Left renal cortex interstitium (tissue), 4 donors: ENCODE measurements at places on chromosomes 5 and 9. TPM values are rescaled to one million over a fixed set of nuclear protein-coding genes. Genes with fewer than 3 reads are reported as not detected.

DNA sequence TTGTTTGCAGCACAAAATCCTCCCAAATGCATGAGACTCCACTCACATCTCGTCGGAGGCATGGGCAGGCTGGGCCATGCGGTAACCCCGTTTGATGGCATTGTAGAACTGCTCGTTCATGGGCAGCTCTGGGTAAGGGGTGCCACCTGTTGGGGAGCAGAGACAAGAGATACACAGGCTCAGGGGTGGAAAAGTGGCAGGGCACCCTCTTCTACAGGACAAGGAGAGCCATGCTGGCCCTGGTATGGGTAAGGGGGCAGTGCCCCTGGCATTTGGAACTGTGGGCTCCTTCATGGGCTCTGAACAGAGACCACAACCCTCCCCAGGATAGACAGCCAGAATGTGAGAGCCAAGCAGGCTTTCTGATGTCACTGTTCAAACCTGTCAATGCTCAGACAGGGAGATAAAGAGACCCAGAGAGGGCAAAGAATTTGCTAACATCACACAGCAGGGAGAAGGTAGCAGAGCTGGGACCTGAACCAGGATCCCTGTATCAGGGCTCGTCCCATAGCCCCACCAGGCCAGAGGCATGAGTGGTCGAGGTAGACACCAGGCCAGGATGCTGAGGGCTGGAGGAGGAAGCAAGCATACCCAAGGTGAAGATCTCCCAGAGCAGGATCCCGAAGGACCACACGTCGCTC is 33.2 kb upstream of the CSF1R start:
- DNase-seq: no peak

The OR13C5 gene
- polyA plus RNA-seq: 0.21 TPM

GRCh38 chr5:168706655-168707069 is 127.5 kb upstream of the PANK3 start:
- DNase-seq: no peak

DNA sequence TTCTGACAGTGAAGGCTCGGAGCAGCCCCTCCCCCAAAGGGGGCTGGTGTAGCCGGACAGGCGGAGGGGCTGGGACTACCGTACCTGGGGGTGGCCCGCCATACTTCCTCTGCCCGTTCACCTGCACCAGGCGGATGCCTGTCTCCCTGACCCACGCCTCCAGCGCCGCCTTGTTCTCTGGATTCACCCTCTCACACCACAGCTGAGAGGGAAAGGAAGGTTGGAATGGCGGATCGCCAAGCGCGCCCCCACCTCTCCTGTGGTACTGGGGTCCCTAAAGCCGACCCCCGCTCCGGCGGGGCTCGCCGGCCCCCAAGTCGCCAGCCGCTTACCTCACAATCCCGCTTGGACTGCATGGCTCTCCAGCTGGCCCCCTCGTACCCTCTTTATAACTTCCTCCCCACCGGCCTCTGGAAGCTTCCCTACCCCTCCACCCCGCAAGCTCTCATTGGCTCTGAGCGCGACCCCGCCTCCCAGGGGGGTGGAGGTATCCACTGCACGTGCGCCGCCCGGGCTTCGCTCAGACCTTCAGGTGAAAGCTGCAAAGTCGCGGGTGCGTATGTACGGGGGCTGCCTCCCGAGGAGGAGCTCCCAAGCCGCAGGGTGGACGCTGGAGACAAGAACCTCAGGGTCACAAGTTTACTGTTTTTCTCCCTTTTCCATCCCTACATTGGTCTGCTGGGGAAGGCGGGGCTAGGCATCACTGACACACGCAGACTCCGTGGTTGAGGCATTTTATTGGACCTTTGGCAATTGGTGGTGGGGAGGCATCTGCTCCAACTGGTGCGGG is at the start of gene DND1:
Gene DND1 (minus strand): TSS at position 390 of the 790 bp plus-strand sequence. CDS start 34 bp downstream, at position 356.
- DNase-seq: no peak

The GPR151 gene
- polyA plus RNA-seq: not detected

DNA sequence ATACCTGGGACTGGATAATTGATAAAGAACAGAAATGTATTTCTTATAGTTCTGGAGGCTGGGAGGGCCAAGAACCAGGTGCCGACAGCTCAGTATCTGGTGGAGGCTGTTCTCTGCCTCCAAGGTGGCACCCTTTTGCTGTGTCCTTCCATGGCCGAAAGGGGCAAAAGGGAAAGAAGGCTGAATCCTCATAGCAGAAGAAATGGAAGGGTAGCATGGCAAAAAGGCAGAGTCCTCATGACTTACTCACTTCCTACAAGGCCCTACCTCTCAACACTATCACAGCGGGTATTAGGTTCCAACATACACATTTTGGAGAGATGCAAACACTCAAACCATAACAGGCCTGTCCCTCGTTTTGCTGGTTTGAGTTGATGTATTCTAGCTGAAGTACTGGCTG is 25.1 kb upstream of the MED10 start:
- no peak for DNase-seq

DNA sequence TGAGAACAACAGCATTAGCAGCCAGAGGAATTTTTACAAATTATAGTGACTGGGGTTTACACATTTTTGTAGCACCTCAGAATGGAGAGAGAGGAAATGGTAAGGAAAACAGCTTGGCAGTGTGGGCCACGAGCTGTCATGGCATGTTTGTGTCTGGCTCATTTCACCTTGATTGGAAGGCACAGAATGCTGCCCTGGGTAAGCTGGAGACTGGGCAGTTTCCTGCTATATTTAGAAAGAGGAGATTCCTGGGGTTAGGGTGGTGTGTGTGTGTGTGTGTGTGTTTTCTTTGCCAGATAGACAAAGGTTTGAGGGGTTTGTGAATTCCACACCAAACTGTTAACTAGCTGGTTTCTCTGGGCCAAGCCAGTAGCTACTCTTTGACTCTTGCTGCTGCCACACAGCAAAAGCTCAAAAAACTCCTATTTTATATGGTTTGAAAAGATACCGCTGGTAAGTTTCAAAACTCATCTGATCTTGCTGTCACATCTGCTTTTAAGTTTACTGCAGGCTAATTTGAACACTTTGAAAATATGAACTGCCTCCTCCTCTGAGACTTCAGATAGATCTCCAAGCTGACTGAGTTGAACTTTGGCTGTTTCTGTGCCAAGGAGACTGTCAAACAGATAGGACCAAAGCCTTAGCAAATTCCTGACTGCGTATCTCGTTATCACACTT is 9.1 kb downstream of the ARHGAP26 start:
- DNase-seq: no peak

- no peak for DNase-seq
Observed at GRCh38 chr5:148938522-148938882, 112.1 kb downstream of the ADRB2 start.

The FAM151B gene
- 3.3 TPM for polyA plus RNA-seq

DNA sequence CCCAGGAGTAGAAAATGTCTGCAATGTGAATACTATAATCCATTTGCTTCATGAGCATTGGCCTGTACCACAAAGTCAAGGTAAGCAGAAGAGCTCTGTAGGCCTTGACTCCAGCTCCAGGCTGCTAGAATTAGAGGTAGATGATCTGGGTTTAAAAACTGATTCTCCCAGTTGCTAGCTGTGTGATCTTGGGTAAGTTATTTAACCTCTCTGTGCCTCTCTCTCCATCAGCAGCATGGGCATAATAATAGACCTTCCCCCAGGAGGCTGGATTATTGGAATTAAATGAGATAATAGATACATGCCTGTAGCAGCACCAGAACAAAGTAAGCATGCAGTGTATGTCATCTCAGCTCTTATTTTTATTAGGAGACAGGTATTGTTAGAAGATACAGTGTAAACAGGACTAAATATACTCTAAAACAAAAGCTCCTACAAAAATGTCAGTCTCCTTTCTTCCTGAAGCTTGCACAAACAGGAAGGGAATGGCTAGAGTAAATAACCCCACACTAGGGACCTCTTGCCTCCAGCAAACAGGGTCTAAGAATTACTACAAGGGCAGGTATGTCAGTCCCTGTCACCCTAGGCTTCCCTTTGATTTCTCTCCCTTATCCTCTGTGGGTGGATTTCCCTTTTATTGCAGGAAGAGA is 57.5 kb downstream of the PSAT1 start:
- no peak for DNase-seq

DNA sequence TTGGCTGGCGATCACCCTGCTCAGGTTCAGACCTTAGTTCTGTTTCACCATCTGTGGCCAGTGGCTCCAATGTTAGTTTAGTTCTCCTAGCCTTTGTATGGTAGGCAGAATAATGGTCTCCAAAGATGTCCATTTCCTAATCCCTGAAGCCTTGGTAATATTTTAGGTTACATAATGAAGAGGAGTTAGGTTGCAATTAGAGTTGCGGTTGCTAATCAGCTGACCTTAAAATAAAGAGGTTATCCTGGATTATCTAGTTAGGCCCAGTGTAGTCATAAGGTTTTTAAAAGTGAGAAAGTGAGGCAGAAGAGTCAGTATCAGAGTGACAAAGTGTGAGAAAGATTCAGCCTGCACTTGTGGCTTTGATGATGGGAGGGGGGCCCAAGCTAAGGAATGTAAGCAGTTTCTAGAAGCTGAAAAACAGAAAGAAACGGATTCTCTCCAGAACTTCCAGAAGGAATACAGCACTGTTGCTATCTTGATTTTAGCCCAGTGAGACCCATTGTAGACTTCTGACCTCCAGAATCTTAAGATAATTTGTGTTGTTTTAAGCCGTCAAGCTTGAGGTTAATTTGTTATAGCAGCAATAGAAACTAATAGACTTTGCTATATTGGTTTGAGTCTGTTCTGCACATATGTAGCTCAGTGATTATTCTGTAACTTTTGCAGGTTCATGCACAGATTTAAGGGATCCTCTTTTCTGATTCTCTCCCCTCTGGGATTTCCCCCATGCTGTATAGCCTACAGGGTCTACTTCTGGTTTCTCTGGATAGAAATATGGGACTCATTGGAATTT is 21.6 kb downstream of the LNPEP start:
- DNase-seq: no peak

The COL23A1 gene
- 8.5 TPM for polyA plus RNA-seq

DNA sequence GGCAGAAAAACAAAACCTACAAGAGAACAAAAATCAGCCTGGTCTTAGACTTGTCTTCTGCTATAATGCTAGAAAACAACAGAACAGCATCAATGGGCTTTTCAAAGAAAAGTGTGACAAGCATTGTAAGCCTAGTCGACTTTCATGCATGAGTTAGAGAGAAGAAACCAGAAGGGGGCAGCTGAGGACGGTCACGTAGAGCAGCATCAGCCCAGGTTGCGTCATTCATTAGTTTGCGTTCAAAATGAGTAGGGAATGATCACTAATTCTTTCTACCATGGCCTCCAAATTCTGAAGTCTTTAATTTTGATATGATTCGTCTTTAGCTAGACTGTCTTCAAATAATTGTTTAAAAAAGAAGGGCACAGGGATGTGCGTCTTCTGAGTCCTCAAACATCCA is 4.7 kb upstream of the ISCA1 start:
- no peak for DNase-seq

DNA sequence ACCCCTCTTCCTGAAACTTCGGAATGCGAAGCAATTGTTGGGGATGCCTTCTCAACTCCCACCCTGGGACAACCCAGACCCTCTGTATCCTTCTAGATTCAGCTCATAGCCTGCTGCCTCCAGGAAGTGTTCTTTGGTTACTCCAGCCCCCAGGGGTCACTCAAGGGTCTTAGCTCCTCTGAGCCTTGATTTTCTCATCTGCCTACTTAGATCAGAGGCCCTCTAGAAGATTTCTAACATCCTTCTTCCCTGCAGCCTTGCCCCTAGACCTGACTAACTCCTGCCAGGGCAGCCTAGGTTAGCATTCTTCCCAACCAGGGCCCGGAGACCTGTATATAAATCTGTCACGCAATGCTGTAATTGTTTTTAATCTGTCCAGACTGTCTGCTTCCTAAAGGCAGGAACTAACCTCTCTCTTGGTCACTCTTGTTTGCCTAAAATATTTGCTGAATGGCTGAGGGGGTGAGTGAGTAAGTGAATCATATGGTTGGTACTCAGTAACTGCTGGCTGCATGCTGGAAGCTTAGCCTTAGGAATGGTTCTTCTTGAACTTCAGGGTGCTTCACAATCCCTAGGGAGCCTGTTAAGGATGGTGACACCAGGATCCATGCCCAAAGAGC is 8.2 kb downstream of the GALNT10 start:
- no peak for DNase-seq

DNA sequence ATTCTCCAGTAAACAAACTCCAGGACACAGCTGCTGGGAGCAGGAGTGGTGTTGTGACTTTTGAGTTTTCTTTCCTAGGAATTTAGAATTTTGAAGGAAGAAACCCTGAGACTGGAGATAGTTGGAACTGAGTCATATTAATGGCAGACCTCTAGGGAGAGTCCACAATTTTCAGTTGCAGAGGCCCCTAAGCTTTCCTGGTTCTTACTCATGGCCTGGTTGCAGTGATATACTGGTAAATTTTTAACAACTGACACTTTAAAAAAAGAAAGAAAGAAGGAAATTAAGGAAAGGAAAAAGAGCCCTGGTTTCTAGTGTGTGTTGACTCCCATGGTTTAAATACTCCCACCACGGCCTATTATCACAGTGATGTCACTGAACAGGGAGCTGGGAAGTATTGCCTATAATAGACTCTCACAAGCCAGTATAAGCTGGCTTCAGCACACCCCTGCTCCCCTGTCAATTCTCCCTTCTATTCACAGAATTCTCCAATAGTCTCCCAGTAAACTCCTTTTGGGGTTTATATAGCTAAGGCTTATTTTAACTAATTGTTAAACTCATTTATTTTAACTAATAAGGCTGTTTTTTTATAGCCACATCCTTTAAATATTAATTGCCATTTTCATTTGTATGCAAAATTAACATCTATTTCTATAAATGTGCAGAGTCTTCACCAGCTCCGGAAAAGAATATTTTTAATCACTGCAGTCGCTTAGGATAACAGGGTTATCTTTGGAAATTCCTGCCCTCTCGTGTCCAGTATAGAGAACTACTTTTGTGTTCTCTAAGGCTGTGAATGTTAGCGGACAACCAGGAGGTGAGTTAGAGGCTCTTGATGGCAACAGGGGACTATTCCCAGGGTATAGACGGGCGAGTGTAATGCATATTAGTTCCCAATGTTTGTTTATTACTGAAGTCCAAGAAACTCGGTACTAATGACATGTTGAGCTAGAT is 59.7 kb downstream of the GGTA1 start:
- no peak for DNase-seq

The GNA14 gene
- 18.5 TPM for polyA plus RNA-seq

DNA sequence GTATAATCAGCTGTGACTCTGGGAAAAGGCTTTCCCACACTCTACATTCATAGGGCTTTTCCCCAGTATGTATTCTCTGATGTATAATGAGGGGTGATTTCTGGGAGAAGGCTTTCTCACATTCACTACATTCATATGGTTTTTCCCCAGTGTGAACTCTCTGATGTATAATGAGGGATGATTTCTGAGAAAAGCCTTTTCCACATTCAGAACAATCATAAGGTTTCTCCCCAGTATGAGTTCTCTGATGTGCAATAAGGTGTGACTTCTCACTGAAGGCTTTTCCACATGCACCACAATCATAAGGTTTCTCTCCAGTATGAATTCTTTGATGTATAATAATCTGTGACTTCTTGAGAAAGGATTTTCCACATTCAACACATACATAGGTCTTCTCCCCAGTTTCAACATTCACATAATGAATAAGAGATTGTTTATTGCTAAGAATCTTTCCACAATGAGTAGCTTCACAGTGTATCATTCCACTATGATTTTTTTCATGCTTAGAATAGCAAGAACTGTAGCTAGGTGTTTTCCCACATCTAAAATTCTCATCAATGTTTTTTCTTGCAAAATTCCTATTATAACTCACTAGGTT is 26.7 kb upstream of the ZNF300 start:
- no peak for DNase-seq

GRCh38 chr5:1545805-1546355 is 22.1 kb upstream of the LPCAT1 start:
- no peak for DNase-seq

The PAXX gene
- 34.3 TPM for polyA plus RNA-seq

- no peak for DNase-seq
Observed at GRCh38 chr9:20722221-20722620, 38.2 kb downstream of the FOCAD start.

- DNase-seq: no peak
Observed at GRCh38 chr9:111074395-111074794, 36.1 kb upstream of the LPAR1 start.

The RANBP3L gene
- polyA plus RNA-seq: 5.9 TPM
